DMS153 (cell line): ENCODE measurements at places on chromosomes 1 and 21.

GRCh38 chr1:218887141-218887925 lies 286.3 kb upstream of the LYPLAL1 start:
- no peak for DNase-seq

DNA sequence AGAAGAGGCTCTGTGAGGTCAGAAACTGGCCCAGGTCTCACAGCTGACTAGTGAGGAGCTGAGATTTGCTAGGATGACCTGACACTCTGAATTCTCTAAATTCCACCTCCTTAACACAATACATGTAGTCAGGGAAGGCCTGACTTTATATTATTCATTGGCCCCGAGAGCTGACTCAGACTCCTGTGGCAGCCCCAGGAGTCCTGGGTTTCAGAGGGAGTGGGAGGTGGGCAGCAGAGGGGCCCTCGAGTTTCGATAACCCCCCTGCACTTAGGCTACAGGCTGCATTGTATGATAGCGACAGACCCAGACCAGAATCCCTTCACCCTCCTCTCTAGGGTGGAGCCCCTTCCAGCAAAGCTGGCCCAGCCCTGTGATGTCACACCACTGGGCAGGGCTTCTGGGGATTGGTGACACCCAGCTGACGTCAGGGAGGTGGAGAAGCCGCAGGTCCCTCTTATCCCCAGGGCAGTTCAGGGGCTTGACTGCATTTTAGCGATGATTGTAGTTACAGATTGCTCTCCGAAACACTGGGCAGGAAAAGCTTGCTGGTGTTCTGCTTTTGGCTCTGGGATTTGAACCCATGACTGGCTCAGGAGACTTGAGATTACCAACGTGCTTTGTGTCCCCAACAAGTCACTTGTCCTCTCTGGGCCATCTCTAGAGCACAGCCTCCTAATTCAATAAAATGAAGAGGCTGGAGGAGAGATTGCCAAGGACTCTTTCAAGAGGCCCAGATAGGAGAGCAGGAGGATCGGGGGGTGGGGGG lies 17.0 kb upstream of the GPR37L1 start:
- peak; percentile 92 for DNase-seq

- no peak for DNase-seq
These were observed 575.9 kb downstream of the USP25 start for GRCh38 chr21:16305686-16306085.

GRCh38 chr1:207998691-207999090 lies 87.8 kb upstream of the CD34 start:
- DNase-seq, result no peak

DNA sequence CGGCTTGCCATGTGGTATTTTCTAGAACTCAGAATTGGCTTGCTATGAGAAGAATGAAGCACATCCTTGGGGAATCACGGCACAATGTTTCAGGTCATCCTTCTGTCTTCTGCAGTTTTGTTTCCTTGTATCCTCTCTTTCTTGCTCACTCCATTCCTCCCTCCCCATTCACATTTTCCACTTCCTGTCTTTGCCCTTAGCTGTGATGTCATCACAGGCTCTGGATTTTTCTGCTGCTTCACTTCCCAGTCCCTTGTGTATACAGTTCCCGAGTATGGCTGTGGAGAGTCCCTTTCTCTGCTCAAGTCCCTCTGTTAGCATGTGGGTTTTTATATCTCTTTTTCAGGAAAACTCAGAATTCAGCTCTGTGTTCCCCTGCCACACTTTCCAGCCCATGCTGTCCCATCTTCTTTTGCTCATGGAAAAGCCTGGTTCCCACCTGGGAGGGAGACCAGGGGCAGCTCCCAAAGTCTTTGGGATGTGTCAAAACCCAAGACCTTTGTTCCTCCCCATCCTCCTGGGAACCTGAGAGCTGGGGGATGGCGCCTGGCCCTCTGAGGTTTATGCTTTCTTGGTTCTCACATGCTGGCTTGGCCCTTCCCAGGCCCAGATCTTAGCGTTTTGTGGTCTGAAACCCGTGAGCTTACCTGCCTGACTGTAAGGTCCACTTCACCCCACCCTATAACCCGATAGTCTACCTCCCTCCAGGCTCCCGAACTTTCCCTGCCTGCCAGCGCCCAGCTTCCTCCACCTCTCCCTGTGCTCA lies 4.8 kb upstream of the RGS16 start:
- peak; percentile 80 for DNase-seq

DNA sequence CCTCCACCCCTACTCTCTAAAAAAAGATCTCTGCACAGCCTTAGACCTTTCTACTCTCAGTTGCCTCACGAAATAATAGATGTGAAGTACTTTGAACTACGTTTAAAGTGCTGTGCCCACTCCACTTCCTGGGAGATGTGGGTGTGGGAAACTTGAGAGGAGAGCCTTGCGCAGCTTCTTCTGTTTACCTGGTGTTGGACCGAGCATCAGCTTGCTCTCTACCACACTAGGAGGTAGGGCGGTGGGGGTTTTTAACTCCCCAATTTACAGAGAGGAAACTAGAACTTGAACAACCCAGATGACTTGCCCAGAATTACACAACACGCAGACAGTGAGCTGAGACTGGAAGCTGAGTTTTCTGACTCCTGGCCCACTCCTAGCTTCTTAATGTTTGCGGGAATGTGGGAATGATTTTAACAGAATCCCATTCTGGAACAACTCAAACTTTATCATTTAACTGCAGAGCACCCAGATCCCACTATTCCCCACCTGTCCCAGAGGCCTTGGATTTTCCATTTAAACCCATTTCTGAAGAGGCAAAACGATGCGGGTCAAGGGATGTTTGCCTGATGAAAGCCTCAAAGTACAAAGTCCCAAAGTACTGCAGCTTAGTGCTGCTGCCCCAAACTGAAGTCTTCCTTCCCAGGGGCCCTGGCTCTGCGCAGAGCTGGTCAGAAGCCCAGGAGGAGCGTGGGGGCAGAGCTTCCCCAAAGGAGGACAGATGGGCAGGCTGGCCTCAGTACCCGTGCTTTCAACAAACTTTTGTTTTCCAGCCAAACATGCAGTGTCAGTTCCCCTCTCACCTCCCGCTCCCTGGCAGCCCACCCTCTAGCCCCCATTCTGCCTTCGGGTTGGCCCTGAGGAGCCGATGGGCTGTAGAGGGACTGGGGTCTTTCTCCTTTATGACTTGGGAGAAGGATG lies 19.0 kb downstream of the BTG2 start:
- peak; percentile 52 for DNase-seq
